Amygdala (tissue), 56 donors: ENCODE measurements at places on chromosomes 12 and 14.

GRCh38 chr12:31872831-31873604, 86.2 kb upstream of the RESF1 start:
- DNase-seq = no peak

- no peak for DNase-seq
Measured at GRCh38 chr12:90925562-90925961, 29.4 kb downstream of the CCER1 start.

GRCh38 chr14:84127495-84127894, 1402.4 kb upstream of the FLRT2 start:
- DNase-seq = no peak

DNA sequence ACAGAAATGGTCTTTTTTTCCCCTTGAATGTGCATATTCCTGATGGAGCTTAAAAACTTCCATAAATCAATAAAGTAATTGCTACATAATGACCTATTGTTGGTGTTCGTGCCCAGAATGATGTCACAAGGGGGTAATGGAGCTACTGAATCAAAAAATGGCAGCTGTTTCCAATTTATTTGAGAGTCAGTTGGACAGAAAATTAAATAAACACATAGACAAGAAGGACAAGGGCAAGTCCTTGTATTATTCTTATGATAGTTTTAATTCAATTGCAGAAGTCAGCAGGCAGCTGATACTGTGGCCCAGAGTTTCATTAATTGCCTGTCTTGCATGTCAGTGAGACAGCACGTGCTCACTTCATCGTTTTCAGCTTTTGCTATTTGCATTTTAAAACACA, 473.5 kb downstream of the ETNK1 start:
- no peak for DNase-seq

DNA sequence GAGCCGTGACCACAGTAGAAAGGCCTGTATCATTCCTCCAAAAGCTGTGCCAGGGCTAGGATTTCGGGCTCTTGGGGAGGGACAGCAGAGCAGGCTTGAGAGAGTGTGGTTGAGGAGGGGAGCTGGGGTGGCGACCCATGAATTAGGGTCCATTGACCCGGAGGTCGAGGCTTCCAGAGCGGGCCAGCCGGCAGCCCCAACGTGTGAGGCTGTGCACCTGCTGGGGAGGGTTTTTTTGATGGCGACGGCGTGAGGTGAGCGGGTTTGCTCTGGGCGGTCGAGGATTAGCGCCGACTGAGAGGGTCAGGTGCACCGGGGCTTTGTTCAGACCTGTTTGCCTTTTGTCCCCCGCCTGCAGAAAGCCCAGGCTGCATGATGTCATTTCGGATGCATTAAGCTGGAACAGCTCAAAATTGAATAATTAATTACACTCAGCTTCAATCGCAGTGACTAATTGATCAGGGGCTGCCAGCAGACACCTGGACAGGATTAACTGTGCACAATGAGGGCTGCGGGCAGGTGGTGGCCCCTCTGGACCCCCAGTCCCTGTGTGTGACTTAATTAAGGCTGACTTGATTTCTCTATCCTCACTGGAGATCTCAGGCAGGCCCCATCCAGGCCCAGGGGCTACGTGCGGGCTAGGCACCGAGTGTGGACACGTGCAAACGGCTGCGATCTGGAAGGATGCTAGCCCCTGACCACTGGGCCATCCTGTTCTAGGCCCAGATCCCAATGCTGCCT, 42.1 kb upstream of the MEG3 start:
- DNase-seq = no peak

DNA sequence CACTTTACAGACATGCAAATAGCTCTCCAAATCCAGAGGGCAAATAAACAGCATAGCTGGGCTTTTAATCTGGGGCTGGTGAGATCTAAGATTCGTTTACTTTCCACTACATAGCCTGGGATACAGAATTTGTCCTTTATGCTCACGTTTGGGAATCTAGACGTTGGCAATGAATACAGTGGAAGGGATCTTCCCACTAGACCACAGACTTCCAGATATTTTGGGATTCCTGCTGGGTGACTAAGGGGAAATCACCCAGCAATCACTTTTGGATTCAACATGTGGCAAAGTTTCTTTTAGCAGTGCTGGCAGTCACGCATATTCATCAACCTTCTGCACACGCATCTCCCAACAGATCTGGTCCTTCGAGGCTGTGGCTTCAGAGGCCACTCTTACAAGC, 23.5 kb downstream of the APPL2 start:
- no peak for DNase-seq

DNA sequence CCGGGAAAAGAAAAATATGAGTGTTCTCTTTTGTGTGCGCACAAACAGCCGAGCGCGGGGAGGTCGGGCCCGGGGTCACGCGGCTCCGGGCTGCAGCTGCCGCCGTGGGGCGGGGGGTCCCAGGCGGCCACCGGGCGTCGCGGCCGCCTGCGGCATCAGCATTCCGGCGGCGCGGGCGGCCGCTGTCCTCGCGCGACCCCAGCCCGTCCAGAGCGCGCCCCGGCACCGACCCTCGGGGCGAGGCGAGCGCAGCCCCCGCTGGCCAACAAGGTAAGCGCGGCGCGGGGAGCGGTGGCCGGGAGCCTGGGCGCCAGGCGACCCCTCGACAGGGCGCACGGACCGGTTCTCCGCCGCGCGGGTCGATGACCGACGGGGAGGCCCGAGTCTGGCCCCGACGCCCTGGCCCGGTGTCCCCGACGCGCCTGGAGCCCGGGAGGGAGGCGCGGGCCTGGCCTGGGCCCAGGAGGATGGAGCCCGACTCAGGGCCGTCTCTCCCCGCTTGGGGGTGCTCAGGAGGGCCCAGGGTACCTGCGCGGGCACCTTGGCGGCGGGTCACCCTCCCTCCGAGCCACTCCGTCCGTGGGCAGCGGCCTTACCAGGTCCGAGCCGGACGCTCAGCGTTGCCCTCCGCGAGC, 103.9 kb upstream of the DIO3 start:
- DNase-seq = no peak

GRCh38 chr14:64233531-64234190, 60.5 kb downstream of the ESR2 start:
- no peak for DNase-seq

DNA sequence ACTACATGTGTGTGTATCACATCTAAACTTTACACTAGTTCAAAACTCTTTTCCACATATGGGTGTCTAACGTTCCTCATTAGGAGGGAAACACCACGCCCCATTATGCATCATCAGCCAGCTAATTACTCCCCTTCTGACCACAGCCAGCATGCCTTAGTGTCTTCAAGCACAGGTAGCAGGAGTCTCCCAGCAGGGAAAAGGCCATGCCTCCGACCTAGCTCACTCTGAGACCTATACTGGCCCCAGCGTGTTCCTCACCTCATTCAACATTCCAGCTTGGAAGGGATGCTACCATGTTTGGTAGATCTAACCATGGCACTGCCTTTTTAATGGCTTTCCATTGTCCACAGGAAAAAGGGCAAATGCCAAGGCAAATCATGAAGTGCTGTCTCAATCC, 66.1 kb upstream of the PRB2 start:
- no peak for DNase-seq

- no peak for DNase-seq
Measured at GRCh38 chr14:59739794-59740193, 130.8 kb downstream of the RTN1 start.

DNA sequence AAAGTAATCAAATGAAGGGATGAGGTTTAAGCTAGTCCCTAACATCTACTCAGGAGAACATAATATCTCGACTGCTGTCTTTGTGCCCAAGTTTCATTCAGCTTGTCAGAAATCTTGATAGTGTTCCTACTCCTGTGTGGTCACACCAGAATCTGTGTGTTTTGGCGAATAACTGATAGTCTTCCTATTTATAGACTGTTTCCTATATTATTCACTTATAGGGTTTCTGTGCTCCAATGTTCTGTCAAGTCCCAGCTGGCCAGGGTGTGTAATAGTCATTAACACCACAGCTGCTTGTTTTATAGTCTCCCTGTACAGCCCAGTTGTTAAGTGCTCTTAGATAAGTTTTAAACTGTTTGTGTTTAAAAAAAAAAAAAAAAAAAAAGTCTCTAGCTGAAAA, 45.9 kb downstream of the GPR135 start:
- no peak for DNase-seq

DNA sequence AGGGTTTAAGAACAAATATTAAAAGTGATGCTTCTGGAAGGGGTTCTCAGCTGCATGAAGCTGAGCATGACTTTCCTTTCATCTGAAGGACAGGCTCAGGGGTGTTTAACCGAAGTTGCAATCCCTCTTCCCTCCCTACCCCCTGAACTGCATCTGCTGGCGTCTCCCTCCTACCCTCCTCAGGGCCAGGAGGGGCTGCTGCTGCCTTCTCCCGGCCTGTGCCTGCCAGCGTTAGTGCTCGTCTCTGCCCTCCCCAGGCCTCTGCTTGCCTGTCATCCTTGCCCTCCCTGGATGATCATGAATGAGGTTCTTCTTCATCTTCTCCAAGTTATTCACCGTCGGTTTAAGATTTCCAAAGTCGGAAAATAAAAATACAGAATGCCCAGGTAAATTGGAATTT, 12.2 kb downstream of the SMOC1 start:
- no peak for DNase-seq

GRCh38 chr14:100622224-100622623, 35.0 kb upstream of the BEGAIN start:
- no peak for DNase-seq

DNA sequence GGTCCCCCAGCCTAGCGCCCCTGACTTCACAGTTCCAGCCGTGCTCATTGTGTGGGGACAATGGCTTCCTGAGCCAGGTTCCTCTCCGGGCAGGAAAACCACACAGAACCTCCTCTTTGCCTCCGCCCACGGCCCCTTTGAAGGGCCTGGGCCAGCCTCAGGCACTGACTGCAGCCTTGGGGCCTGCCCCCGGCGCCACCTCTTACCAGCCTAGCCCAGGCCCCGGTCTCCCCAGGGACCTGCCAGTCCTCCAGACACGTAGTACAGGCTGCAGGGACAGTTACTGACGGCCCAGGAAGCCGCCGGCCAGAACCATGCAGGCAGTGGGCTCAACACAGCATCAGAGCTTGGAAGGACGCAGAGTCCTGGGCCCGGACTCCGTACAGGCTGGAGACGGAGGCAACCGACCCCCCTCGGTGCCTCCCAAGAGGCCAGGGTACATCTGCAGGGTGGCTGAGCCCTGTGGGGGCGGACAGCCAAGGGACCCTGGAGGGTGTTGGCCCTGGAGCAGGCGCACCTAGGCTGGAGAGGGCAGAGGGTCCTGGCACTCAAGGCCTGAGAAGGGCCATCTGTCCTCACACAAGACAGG, 20.9 kb upstream of the NUDT14 start:
- no peak for DNase-seq

GRCh38 chr14:21142357-21142756, 13.5 kb downstream of the OR5AU1 start:
- no peak for DNase-seq

DNA sequence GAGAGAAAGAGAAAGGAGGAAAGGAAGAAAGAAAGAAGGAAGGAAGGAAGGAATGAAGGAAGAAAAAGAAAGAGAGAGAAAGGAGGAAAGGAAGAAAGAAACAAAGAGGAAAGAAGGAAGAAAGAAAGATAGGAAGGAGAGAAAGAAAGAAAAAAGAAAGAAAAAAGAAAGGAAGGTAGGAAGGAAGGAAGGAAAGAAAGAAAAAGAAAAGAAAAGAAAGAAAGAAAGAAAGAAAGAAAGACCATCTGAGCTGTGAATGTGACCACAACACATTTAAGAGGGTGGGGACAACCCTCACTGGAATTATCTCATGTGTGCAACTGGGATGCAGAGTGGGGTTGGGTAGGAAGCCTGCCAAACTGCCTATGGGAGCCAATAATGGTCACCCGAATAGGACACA, 36.0 kb upstream of the BATF start:
- DNase-seq = no peak
